ENCODE measurements at places on chromosomes 7 and 10.

DNA sequence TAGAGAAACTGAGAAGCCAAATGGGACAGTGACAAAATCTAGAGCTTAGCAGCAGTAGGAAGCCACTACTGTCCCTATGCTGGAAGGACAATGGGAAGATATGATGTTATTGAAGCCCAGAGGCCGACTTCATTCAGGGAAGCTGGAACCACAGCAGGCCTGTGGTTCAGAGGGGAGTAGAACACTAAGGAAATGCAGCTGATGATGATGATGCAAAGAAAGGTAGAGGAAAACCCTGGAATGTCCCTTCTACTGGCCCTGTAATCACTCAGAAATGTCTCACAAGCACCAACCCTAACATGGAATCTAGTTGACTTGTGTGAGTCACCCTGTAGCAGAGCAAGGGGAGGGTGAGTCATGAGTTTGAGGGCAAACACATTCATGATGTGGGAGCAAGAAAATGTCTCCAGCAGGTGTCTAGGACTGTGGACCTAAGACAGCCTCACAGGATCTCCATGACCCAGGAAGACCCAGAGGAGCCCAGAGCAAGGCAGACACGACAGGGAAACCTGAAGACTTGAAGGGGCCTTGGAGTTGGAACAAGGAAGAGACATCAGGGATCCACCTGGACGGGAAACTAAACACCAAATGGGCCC is 37.0 kb upstream of the LRRC17 start:
- no peak for DNase-seq

DNA sequence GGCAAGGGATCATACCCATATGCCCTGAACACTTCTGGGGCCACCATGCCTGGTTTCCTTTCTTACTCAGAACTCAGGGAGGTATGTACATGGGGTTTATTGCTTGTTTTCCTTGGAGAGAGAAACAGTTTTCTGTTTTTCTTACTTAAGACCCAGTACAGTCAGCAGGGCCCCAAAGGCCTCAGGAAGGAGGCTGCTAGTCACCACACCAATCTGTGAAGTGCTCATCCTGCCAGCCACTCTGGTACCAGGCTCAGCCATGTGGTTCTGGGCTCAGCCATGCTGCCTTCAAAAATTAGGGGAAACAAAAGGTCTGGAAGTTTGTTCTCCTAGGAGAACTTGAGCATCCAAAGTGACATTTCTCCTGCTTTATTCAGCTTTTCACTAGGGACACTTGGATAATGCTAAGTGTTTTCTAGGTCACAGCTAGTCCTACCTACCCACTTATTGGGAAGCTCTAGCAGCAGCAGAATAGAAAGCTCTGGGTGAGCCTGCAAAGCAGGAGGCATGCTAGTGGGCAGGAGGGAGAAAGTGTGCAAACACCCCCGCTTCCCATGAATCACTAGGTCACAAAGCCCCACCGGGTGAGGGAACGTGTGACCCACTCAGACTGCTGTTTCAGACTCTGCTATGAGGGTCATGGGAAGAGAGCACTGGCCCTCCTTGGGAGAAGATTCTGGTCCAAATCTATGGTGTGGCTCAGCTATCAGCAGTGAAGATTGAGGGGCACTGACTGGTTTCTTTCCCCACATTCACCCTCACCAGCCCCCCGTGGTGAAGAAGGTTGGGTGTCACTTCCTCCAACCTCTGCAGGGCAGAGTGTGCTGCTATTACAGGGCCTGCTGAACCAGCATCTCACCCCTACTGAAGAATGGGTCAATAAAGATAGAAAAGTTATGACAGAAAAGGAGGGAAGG is 23.9 kb downstream of the NUDCD3 start:
- DNase-seq = no peak

DNA sequence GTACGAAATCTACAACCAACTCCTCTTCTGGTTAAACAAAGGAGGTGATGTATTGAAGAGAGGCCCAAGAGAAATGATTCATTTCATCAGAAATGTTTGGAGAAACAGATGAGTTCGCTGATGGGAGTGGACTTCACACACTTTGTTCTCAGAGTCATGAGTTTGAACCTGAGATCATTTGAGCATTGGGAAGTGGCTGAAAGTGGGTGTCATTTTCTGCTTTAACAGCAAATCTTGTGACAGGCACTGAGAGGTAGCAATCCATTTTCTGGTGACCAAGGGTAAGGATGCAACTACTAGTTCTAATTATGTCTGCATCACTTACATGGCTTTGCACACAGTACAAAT is 51.4 kb downstream of the RBM20 start:
- DNase-seq = no peak

DNA sequence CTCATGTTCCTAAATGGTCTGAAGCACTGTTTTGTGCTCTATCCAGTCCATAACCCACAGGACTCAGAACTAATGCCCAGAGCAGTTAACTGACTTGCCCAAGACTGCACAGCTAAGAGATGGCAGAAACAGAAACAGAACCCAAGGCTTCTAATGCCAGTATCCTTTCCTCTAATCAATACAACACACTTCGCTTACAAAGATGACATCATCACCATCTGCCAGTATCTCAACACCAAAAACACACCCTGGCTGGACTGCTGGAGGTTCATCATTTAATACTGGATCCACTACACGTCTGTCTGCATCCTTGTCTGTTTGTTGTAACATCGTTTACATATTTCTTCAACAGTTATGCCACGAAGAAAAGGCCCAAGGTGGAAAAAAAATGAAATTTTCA is 165.3 kb downstream of the SFMBT2 start:
- no peak for DNase-seq

GRCh38 chr7:70016044-70016770 is 417.9 kb downstream of the AUTS2 start:
- no peak for DNase-seq

DNA sequence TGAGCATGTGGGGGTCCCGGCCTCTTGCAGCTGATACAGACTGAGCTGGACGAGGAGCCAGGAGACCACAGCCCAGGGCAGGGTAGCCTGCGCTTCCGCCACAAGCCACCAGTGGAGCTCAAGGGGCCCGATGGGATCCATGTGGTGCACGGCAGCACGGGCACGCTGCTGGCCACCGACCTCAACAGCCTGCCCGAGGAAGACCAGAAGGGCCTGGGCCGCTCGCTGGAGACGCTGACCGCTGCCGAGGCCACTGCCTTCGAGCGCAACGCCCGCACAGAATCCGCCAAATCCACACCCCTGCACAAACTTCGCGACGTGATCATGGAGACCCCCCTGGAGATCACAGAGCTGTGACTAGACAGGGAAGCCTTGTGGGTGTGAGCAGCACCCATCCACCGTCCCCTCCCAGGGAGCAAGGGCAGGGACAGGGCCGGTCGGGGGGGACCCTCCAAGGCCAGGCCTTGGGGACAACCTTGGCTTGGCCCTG is 36.1 kb downstream of the PSAP start:
- no peak for DNase-seq

DNA sequence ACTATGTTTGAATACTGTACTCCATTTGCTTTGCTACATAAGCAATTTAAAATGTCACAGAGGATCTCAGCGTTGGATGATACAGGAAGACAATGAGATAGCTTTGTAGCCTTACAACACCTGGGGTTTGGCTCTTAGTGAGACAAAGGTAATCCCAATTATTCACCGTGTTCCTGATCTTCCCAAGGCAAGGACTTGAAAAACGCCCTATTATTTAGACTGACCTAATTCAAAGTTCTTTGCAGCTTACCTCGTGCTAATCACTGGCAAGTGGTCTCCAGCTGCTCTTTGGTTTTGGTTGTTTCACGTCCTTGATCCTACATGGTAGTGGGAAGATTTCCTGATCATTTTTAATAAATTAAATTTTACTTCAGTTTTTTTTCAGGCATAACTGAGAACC is 23.0 kb upstream of the C7orf33 start:
- peak; percentile 32 for DNase-seq

DNA sequence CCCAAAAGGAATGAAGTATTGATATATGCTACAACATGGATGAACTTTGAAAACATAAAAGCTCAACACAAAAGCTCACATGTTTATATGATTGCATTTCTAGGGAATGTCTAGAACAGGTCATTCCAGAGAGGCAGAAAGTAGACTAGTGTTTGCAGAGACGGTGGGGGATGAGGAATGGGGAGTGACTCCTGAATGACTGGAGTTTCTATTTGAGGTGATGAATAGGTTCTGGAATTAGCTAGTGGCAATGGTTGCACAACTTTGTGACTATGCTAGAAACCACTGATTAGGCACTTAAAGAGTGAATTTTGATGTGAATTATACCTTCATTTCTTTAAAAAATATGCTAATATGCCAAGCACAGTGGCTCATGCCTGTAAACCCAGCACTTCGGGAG is 6.9 kb downstream of the KPNA7 start:
- DNase-seq = no peak

GRCh38 chr7:74032191-74032490 is 4.2 kb downstream of the ELN start:
- DNase-seq = no peak

- DNase-seq = no peak
Observed at GRCh38 chr7:93298206-93298605, 66.0 kb downstream of the VPS50 start.

GRCh38 chr7:7909376-7909775 is 59.2 kb upstream of the GLCCI1 start:
- no peak for DNase-seq

GRCh38 chr7:159114096-159114495 is 30.6 kb downstream of the VIPR2 start:
- DNase-seq = no peak

GRCh38 chr10:3639546-3639945 is 145.5 kb downstream of the KLF6 start:
- peak; percentile 60 for DNase-seq

DNA sequence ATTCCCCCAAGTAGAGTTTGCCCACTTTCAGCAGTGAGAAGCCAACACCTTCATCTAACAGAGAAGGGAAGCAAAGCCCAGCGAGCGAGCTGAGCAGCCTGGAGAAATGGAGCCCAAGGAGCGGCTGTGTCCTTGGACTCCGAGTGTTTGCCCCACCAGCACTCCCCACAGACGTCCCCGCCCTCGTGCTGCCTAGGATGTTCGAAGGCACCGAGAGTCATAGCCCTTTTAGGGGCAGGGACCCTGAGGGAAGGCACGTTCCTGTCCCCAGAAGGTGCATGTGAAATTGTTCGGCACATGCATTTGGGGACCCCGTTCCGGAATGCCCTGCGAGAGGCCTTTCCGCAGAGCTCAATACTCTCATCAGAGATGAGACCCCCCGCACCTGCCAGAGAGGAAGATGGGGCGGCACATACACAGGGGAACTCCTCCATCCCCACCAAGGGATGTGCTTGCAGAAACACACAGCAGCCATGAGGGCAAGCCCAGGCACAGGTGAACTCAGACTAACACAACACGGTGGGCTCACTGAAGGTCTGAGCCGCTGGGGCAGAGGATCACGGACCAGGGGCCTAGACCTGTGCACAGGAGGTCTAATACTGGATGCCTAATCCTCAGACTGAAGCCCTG is 131.0 kb downstream of the DLG5 start:
- DNase-seq = no peak

Data from WERI-Rb-1 (cell line).